ENCODE measurements at places on chromosomes 2 and 18.

- no peak for DNase-seq
Observed at GRCh38 chr2:128525653-128526052, 207.0 kb upstream of the HS6ST1 start.

GRCh38 chr2:24123195-24123921, at the start of the genes FAM228B and PFN4:
TSS of gene FAM228B (plus strand) at chr2:24123469. CDS start at chr2:24124362, 893 bp downstream.
TSS of gene PFN4 (minus strand) at chr2:24123334. CDS start at chr2:24122535, 799 bp downstream.
- DNase-seq: peak; percentile 52

DNA sequence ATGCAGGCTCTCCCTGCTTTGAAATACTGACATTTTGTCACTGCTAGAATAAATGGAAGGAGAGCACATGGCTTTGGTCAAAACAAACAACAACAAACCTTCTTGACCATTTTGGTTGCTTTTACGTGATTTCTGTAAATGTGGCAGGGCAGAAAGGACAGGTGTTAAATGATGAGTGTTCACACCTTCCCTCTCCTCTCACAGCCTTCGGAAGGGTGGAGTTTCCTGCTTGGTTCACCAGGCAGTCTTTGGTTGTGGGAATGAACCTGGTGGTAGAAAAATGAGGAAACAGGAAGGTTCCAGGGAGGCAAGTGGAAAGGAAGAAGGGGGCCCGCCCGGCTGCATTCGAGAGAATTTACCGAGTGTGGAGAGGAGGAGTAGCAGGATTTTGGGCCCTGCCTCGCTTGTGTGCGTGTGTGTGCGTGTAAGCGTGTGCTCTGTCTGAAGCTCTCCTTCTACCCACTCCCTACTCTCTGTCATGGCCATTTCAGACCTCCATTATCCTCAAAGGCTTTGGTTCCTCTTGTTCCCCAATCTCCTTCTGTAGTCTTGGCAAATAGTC, 23.7 kb upstream of the SPP2 start:
- DNase-seq: no peak

GRCh38 chr2:166230024-166230723, 102.4 kb upstream of the SCN1A start:
- DNase-seq: no peak

DNA sequence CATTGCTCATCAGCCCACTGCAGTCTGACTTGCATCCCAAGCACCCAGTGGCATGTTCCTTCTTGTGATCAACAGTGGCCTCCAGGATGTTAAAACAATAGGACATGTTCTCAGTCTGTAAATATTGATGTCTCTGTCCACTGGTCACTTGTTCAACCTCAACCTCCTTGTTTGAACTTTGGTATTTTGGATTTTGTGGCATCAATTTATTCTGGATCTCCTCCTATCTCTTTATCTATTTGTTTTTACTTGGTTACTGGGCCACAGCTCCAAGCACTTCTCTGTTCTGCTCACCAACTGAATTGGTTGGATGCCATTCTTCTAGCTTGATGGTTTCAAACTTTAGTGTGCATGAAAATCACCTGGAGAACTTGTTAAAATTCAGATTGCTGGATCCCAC, 1414.8 kb upstream of the CELF4 start:
- DNase-seq: no peak

DNA sequence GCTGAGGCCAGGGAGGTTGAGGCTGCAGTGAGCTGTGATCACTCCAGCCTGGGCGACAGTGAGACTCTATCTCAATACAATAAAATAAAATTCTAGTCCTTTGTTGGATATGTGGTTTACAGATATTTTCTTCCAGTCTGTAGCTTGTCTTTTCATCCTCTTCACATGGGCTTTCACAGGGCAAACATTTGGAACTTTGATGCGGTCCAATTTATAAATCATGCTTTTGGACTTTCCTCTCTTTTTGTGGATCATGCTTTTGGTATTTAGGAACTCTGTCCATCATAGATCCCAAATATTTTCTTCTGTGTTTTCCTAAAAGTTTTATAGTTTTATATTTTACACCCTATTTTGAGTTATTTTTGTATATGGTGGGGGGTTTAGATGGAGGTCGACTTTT, 14.9 kb downstream of the RAB10 start:
- DNase-seq: no peak

DNA sequence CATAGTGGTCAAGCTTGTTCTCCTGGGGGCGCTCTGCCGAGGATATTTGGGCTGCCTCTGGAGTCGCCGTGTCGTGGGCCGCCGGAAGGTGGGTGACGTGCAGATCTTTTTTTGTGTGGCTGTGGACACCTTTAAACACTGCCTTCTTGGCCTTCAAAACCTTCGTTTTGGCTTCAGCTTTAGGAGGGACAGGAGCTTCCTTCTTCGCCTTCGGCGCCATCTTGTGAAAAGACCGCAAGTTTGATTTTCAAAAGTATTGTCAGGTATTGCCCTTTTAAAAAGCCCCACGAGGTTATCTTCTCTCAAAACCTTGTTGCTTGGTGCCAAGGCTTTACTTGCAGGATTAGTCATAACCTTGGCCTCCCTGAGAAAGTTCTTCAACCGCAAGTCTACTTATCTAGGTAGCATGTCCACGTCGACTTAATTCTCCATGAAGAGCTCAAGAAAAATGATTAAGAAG, 20.8 kb downstream of the LAMA3 start:
- DNase-seq: no peak

DNA sequence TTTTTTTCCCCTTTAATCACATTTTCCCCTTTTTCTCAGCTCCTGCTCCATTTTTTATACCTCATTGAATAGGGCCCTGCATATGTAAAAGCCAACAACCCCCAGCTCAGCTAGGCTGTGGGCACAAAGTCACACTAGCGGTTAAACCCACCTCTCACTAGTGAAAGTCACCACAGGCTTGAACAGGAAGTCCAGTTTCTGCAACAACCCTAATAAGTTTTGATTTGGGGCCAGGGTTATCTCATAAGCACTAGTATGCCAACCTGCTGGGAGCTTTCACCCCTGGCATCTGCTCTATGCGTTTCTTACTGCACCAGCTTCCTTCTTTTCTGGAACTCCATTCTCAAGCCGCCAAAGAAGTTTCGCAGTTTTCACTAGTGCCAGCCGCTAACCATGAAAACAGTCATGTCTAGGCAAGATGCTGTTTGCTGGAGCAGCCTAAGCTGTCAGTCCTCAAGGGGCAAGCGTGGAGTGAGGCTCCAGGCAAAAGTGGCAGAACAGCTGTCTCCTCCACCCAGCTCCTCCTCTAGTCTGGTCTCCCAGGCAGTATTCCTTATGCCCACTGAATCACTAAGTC, 197.0 kb upstream of the MEIS1 start:
- DNase-seq: no peak

- DNase-seq: no peak
Observed at GRCh38 chr2:32900246-32900973, 46.3 kb upstream of the LTBP1 start.
